ENCODE measurements at places on chromosomes 7 and 10.
A peak's percentile ranks its signal among the peaks of the same experiment; 100 is the strongest.

DNA sequence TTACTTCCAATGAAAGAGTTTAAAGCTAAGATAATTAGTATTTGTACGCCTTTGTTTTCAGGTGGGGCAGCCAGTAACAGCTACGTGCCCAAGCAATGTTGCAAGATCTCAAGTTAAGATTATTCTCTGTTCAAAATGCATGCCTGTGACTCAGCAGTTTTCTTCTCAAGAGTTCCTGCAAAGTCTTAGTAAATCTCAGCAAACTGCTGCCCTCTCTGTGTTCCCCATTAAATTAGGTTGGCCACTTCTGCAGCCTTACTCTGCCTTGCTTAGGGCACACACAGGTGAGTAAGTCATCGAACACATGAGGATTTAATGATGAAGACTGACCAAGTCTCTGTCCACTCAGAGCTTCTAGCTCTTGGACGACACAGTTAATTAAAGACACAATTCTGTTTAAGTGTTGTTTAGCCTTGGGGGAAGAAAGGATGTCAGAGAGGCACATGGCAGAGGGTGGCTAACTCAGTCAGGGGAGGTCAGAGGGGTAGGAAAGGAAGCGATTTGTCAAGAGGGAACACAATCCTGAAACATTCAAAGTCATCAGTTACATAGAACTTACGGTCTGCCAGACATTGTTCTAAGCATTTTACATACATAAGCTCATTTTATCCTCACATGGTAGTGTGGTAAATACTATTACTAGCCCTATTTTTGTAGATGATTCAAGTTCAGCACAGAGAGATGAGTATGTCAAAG, 20.2 kb upstream of the SLC35G1 start:
- DNase-seq, result no peak

DNA sequence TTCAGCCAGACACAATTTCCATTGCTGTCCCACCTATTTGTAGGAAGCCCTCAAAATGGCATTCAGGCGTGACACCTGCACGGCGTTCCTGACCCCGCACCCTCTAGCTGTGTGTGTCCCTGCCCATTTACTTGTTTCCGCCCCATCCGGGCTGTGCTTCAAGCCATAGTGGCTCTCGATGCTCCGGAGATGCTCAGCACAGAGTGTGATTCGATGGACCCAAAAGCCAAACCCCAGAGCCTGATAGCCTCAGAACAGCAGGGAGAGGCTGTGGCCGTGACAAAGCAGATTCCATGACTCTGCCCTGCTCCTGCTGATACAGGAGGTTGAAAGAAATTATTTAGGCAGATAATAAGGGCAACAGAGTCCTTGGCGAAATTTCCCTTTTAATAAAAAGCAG, 13.4 kb downstream of the BUD31 start:
- no peak for DNase-seq

GRCh38 chr10:36675458-36675880, 449.9 kb upstream of the ANKRD30A start:
- peak; percentile 3 for DNase-seq

GRCh38 chr10:72297281-72297804, 23.6 kb downstream of the DDIT4 start:
- DNase-seq, result peak; percentile 95

GRCh38 chr7:134632937-134633540, 13.6 kb upstream of the BPGM start:
- peak; percentile 22 for DNase-seq

All from MV-4-11 (cell line).